ENCODE measurements at places on chromosomes 1 and 21. TPM values are rescaled to one million over a fixed set of nuclear protein-coding genes. Genes with fewer than 3 reads are reported as not detected.

PLD5 gene
- total RNA-seq, result 0.58 TPM

C4BPA gene
- 0.95 TPM for total RNA-seq

SLC6A17 gene
- total RNA-seq, result 0.05 TPM

SPRR3 gene
- total RNA-seq, result 10.0 TPM

MPL gene
- not detected for total RNA-seq

- no peak for DNase-seq
These were observed 46.2 kb upstream of the COL18A1 start for GRCh38 chr21:45358711-45359310.

DNA sequence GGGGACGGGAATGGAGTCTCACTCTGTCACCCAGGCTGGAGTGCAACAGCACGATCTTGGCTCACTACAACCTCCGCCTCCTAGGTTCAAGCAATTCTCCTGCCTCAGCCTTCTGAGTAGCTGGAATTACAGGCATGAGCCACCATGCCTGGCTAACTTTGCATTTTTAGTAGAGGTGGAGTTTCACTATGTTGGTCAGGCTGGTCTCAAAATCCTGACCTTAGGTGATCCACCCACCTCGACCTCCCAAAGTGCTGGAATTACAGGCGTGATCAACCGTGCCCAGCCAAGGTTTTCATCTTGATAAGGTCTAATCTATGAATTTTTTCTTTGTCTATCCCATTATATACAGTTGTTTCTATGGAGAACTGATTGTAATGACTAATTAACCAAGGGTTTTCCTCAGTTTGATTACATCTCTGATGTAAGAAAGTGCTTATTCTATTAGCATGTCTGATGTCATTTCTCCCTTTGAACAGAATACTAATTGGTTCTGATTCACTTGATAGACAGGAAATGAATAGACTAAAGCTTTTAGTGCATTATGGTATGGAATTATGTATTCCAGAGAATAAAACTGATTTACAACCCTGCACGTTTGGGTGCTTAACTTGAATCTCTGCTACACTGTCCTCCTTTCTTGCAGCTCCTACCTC, 11.9 kb downstream of the PACC1 start:
- no peak for DNase-seq

DNA sequence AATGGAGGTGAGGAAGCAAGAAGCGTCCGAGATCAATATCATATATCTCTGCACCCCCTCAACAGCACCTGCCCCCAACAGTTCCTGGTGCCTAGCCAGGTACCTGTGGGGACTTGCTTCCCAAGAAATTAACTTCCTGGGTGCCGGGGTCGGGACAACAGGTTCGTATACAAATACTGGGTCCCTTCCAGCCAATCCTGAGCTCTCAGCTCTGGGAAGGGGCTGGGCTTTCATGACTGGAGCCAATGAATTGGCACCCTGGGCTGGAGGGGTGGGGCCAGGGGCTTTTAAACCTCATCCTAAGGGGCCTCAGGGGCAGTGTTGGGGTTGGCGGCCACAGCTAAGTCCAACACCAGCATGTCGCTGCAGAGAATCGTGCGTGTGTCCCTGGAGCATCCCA, at the start of gene PADI3:
TSS of gene PADI3 (plus strand) at position 318 of the 400 bp plus-strand sequence. CDS start at position 358, 40 bp downstream.
- no peak for DNase-seq

- DNase-seq, result no peak
These were observed 17.7 kb downstream of the DHRS3 start for GRCh38 chr1:12600335-12600734.

GRCh38 chr1:182841368-182841988, 2.3 kb downstream of the DHX9 start:
- DNase-seq, result no peak

- DNase-seq, result peak; percentile 57
These were observed 709 bp downstream of the ZNF644 start for GRCh38 chr1:91020967-91021685.

Measured in urinary bladder (tissue), 4 donors.